ENCODE measurements at places on chromosomes 2 and 18.

DNA sequence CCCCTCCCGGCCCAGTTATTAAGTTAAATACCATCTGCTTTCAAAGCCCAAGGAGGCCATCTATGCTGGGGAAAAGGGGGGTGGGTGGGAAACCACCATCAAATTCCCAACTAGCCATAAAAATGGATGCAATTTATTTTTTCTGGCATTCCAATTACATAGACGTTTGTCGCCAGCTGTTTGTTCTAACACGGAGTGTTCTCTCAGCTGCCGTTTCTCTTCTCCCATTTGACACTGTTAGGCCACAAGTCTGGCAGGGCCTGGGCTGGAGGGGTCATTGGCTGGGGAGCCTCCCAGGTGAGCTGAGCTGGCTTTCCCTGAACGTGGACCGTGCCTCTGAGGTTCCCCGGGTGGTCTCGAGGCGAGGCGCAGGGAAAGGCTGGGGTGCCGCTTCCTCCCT is 16.6 kb downstream of the ATOH8 start:
- no peak for DNase-seq

- peak; percentile 39 for DNase-seq
Measured at GRCh38 chr2:237900891-237901831, 41.7 kb downstream of the RAMP1 start.

DNA sequence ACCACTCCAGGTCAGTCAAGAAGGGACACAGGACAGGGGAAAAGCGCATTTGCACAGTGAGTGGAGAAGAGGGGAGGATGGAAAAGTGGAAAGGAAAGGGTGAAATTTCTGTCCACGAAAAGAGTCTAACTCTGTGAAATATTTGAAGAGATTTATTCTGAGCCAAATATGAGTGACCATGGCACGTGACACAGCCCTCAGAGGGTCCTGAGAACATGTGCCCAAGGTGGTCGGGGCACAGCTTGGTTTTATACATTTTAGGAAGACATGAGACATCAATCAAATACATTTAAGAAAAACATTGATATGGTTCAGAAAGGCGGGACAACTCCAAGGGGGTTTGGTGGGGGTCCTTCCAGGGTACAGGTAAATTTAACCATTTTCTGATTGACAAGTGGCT is 111.1 kb downstream of the MYT1L start:
- DNase-seq = no peak

DNA sequence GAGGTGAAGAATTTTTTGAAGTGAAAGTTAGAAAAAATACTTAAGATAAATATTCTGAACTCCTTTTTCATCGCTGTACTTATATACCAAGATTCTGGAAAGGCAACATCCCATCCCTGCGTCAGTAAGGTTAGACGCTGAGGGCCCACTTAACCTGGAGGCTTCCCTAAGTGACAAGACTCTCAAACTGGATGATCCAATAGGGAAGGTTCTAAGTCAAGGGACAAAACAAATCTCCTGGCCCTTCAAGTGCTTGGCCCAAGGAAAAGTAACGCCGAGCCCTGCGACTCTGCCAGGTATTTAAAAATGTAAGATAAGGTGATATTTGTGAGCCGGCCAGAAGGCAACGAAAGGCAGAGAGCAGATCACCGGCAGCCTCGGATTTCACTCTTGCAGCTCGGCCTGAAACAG is 1.3 kb downstream of the STK39 start:
- DNase-seq = no peak

- peak; percentile 78 for DNase-seq
Measured at GRCh38 chr2:218370410-218371063, 11.5 kb upstream of the SLC11A1 start.

DNA sequence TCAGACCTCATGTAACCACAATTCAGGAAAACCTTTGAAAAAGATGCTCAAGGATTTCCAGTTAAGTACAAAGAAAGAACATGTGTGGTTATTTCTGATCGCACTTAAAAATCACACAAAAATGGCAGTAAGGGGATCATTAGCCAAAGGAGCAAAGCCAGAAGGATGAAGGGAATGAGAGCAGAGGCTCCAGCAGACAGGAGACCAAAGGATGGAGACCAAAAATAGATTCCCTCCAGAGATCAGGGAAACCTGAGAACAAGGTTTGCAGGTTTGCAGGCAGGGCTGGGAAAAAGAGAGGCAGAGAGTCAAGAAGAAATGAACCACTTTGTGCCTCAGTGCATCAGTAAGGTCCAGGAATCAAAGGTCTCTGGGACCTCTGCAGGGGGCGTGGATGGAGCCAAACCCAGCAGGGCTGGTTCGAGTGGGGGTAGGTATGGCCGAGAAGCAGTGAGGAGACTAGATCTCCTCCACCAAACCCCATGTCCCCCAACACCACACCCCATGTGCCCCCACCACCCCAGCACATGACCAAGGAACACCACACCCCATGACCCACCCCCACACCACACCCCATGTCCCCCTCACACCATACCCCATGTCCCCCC is 98.5 kb upstream of the GPC1 start:
- DNase-seq = no peak

- DNase-seq = no peak
Measured at GRCh38 chr2:191637182-191638078, 40.5 kb upstream of the NABP1 start.

DNA sequence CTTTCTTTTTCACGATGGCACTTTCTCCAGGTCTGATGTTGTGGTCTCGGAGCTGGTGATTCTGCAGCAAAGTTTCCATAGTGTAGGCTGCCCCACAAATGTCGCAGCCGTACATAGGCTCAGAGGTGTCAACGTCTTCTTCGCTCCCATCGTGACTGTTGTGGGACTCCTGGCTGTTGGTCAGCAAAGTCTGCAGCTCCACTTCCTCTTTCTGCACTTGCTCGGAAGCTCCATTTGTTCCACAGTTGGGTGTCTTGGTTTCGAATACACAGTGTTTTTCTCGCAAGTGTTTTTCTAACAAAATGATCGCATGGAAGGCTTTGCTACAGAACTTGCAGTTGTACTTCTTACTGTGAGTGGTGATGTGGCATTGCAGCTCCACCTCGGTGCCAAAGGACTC is 126.8 kb downstream of the ZNF521 start:
- no peak for DNase-seq

- no peak for DNase-seq
Measured at GRCh38 chr2:211822686-211823335, 715.8 kb downstream of the ERBB4 start.

- DNase-seq = no peak
Measured at GRCh38 chr2:95041824-95042442, 16.4 kb downstream of the MAL start.

- DNase-seq = no peak
Measured at GRCh38 chr2:149068225-149068995, 29.9 kb downstream of the LYPD6B start.
